ENCODE measurements at places on chromosomes 7 and 10. TPM values are rescaled to one million over a fixed set of nuclear protein-coding genes. Genes with fewer than 3 reads are reported as not detected.

Gene CPA4
- not detected for polyA plus RNA-seq

Gene KMT2E
- polyA plus RNA-seq, result 48.8 TPM

Gene NEUROD6
- 0.69 TPM for polyA plus RNA-seq

Gene STOX1
- 2.6 TPM for polyA plus RNA-seq

Gene MGAM2
- polyA plus RNA-seq, result not detected

Gene DYDC2
- polyA plus RNA-seq, result not detected

Gene CDC14C
- not detected for polyA plus RNA-seq

Gene FGFR2
- not detected for polyA plus RNA-seq

GRCh38 chr7:77467408-77467807 lies 51.3 kb upstream of the GSAP start:
- peak; percentile 57 for DNase-seq

GRCh38 chr7:13989126-13989948 lies at the start of gene ETV1:
Gene ETV1, minus strand, starts transcription at chr7:13989666. Its CDS starts 614 bp downstream, at chr7:13989052.
- peak; percentile 88 for DNase-seq

DNA sequence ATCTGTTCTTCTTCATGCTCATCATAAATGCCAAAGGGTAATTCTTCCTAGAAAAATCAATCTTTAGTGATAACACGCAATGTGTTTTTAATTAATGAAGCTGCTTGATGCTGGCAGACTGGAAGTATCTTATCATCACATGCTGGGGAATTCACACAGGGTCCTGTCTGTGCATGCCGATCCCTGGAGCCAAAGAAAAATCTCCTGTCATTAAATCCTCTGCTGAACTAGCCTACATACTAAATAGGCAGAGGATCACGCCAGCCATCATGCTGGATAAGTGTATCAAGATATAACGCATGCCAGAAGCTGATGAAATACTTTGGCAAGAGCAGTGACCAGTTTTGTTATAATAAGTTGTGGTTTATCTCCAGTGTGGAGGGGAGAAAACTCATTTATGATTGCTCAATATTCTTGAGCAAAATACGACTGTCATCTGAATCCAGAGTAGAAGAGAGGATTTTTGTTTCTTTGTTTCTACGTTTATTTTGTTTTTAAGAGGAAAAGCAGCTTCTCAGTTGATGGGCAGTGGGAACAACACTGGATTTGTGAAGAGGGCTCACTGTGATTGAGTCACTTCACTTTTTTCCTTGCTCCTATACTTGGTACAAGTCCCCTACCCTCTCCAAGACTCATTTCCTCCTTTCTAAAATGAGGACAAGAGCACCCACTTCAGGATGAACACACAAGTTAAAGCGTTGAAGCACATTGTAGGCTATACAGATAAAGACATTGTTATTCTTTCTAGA lies 649.1 kb downstream of the TNS3 start:
- peak; percentile 69 for DNase-seq

- DNase-seq, result no peak
These were observed 47.0 kb upstream of the PLEKHA1 start for GRCh38 chr10:122327237-122328206.

GRCh38 chr10:68135362-68135761 lies 26.1 kb downstream of the MYPN start:
- no peak for DNase-seq

- no peak for DNase-seq
These were observed 655 bp downstream of the LMTK2 start for GRCh38 chr7:98107313-98107721.

- no peak for DNase-seq
These were observed 81.8 kb downstream of the JMJD1C start for GRCh38 chr10:63384001-63384400.

- peak; percentile 85 for DNase-seq
These were observed 880 bp upstream of the ELN start for GRCh38 chr7:74026903-74027682.

GRCh38 chr10:43234471-43235041 lies 32.3 kb downstream of the RASGEF1A start:
- DNase-seq, result no peak

- peak; percentile 18 for DNase-seq
These were observed 243.0 kb downstream of the PLXDC2 start for GRCh38 chr10:20059084-20059835.

GRCh38 chr7:152145853-152146466 lies 120.5 kb downstream of the GALNT11 start:
- DNase-seq, result peak; percentile 12

GRCh38 chr10:6738112-6738768 lies 158.2 kb upstream of the PRKCQ start:
- DNase-seq, result no peak

DNA sequence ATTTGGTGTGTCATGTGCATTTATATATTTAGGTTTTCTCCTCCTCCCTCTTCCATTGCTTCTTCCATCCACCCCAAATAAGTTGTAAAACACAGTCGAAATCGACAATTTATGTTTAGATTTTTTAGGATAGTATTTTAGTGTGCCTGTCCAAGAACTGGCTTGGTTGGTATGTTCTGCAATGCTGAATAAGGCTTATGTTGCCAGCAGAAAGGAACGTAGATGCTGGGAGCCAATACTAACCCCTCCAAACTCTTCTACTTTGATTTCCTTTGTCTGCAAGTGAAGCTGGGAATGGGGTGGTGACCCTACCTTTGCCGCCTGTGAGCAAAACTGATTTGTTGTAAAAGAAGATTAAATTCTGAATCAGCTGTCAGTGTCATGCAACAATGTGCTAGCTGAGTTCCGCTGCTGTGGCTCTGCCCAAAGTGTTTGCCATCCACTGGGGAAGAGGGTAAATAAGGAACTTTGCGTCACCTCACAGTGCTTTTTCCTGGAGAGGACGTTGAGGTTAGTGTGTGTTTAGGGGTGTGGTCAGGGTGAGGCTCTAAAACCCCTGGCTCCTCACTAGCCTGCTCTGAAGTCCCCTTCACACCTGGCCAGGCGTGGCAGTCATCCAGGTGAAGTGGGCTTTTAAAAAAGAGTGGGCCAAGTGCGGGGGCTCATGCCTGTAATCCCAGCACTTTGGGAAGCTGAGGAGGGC lies 44.4 kb downstream of the TACC2 start:
- DNase-seq, result no peak

DNA sequence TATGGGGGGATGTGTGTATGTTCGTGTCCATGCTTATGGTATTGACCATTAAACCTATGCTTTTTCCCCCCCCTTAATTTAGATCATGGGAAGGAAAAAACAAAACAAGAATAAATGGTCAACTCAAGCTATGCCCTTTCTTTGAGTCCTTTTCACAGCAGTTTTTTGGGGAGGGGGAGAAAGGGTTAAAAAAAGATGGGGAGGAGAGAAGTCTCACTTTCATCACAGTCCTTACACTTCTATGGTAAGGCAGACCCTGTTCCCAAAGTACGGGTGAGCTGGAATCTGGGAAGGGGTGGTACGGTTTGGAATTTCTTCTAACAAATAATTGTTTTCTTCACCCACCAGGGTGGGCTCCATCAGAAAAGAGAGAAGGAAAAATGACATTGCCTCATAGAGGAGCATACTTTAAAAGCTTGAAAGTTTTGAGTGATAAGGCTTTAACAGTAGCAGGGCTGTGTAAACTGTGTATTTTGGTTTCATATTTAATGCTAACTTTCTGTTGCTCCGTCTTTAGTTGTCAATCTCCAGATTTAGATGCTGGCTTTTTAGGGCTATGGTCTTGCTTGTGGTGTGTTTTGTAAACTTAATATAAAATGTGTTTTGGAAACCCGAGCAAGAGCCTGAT lies 180.1 kb downstream of the TCF7L2 start:
- peak; percentile 35 for DNase-seq

DNA sequence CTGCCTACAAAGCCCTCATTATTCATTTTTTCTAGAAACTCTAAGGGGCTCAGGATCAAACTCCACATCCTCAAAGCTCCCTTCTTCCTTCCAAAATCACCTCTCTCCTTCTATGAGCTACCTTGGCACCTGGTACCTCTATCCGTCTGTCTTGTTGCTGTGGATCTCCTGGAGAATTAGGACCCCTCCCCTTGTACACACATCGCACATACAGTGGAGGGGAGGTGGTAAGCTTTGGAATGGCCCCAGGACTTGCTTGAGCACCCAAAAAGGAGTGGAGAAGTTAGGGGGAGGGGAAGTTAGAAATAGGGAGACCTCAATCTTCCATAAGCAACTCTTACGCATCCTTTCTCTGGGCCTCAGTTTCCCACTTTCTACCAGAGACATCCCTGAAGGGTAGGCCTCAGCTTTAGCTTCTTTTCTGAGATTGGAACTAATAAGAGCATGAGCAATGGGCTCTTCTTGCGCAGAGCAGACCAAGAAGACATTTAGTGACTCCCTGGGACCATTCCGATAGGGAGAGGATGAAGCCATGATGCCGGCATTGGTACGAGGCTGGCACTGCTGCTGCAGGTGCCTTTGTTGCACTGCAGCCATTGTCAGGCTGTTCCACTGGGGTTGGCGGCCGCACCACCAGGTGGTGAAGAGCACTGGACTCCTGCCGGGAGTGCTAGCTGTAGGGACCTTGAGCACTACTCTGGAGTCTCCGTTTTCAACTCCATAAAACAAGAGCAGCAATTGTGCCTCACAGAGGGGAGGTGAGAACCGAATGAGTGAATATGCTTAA lies 4.5 kb downstream of the CYP26C1 start:
- no peak for DNase-seq

DNA sequence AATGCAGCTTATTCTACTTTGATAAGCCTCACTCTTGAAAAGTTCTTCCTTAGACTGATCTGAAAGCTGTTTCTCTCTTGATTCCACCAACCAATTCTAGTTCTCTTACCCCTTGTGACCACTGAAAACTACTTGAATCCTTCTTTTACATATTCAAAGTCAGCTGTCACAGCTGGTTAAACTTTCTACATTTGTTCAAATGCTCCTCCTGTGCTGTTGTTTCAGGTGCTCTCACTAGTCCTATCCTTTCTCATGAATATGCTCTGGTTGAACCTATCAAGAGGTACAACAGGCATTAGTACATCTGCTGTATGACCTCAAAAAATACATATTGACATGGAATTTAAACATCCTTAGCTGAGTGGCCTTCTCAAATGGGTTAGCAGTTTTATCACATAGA lies 91.5 kb downstream of the MYO3A start:
- DNase-seq, result no peak

Measured in muscle of arm (tissue), 14 donors.